ENCODE measurements at places on chromosomes 13 and 19.
A peak's percentile ranks its signal among the peaks of the same experiment; 100 is the strongest.

DNA sequence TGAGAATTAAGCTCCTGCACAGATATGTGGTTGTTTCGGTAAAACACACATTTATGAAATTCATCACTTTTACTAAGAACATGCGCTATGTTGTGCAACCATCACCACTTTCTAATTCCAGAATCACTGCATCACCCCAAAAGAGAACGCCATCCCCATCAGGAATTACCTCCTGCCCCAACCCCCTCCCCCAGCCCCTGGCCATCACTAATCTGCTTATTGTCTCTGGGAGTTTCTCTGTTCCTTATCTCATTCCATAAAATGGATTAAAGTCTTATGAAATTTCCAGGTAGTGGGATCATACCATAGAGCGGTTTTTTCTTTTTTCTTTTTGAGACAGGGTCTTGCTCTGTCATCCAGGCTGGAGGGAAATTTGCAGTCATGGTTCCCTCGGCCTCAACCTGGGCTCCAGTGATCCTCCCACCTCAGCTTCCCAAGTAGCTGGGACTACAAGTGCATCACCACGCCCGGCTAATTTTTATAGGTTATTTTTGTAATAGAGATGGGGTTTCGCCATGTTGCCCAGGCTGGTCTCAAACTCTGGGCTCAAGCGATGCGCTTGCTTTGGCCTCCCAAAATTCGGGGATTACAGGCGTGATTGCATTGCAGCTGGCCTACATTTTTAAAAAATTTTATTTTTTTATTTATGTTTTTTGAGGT, 3.5 kb downstream of the ZSCAN5B start:
- no peak for DNase-seq

DNA sequence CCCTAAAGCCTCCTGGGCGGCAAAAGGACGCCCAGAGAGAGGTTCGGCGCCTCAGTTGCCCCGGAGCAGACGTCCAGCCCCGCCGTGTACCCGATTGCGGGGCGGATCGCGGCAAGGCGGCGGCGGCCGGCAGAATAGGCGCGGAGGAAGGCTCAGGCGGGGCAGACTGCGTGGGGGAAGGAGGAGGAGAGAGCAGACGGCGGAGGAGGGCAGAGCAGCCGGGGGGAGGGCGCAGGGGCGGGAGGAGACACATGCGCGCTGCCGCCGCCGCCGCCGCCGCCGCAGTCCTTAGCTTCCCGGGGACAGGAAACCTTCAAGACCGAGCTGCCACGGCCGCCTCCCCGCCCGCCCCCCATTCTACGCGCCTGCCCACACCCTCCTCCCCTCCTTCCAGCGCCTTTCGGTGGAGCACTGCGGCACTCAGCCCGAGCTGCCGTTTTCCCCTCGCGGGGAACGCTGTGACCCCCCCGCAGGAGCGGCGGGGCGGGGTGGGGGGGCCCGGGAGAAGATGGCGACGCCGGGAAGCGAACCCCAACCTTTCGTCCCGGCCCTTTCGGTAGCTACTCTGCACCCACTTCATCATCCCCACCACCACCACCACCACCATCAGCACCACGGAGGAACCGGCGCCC, at the start of gene LRCH1:
Gene LRCH1, plus strand, starts transcription at position 282 of the 632 bp plus-strand sequence. Its CDS starts 227 bp downstream, at position 509.
- peak; percentile 82 for DNase-seq

DNA sequence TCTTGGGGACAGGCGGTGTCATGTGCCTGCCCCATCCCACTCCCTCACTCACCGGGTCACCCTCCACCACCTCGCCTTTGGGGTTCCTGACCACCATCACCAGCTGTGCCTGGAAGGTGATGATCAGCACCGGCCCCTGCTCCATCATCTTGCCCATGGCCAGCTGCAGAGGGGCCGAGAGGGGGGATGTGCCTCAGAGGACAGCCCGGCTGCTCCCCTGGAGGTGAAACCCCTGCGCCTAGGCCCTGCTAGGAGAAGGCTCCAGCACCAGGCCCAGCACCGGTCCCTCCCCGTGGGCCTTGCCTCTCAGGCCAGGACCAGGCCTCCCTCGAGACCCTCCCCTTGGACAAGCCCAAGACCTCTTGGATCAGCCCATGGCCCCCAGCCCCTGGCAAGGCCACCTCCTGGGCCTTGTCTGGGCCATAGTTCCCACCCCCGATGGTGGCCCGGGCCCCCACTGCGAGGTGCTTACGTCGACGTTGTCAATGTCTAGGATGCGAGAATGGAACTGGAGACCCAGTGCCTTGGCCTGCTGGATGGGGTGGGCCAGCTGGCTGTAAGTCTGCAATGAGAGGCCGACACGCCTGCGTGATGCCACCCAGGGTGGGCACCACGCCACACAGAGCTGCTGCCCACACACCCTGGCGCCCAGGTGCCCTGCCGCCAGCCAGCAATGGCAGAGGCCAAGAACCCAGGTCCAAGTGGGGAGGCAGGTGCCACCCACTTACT, 1.8 kb upstream of the CTXN1 start:
- no peak for DNase-seq

DNA sequence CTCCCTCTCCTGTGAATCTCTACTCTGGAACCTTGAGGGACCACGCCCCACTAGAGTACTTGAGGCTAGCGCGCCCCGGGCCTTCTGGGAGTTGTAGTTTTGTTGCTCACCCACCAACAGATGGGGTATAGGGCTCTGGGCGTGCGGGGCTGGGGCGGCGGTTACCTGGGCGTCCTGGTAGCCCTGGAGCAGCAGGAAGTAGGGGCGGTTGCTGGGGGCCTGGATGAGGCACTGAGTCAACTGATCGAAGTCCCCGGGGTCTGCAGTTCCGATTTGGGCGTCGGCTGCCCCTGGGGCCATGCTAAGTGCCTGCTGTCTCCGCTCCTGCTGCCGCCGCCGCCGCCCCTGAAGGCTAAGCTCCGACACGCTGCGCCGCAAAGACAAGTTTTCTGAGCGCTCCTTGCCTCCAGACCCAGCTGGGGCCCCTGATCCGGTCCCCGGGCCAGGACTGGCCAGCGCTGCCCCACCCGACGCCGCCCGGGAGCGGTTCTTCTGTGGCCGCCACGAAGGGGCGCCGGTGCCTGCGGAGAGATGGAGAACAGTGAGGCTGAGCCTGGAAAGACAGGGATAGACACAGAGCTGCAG, 5.3 kb downstream of the RASIP1 start:
- DNase-seq = no peak

- no peak for DNase-seq
Observed at GRCh38 chr19:28012361-28012760, 1200.6 kb downstream of the UQCRFS1 start.

DNA sequence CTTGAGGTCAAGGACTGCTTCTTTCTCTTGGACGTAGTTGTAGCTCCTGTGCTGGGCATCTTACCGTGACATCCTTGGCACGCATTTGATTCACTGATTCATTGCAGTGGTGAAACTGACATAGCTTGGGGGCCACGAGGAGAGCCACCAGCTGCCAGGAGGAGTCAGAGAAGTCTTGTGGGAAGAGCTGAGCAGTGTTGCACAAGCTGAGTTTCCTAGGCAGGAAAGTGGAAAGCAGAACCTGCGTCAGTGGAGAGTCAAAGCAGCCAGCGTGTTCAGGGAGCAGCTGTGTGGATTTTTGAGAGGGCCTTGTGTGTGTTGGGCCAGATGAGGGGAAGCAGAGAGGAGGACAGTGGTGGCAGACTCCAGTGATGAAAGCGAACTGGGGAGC, 5.3 kb upstream of the GPR183 start:
- no peak for DNase-seq

DNA sequence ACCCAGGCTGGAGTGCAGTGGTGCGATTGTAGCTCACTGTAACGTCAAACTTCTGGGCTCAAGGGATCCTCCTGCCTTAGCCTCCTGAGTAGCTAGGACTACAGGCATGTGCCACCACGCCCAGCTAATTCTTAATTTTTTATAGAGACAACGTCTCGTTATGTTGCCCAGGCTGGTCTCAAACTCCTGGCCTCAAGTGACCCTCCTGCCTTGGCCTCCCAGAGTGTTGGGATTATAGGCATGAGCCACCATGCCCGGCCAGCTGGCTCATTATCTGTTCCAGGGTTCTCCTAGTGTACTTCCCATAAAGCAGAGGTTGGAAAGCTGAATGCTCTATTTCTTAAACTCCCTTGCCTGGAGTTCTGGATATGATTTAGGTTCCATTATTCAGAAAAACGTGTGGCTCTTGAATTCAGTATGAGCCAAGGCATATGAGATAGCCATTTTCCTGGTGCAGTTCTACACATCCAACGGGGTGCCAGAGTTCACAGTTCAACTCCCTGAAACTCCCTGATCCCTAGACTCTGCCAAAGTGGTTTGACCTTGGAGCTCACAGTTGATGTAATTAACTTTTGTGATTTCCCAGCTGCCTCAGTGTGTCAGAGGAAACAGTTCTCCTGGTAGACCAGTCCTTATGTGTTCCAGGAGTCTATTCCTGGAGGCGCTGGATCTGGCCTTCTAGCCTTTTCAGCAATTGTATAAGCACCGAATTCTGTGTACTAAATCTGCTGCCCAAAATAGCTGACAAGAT, 21.6 kb downstream of the GPR183 start:
- no peak for DNase-seq

DNA sequence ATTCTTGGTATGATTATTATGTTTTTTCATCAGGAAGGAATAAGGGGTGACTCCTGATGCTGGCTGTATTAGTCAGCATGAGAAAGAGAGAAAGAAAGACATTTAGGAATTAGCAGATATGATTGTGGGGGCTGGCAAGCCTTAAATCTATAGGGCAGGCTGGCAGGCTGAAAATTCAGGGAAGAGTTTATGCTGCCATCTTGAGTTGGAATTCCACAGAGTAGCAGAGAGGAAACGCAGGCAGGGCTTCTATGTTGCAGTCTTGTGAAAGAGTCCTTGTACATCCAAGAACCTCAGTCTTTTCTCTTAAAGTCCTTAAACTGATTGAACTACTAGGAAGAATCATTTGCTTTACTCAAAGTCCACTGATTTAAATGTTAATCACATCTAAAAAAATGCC, 262.7 kb upstream of the SLC10A2 start:
- DNase-seq = no peak

- DNase-seq = no peak
Observed at GRCh38 chr19:29191005-29191404, 21.9 kb downstream of the UQCRFS1 start.

- DNase-seq = peak; percentile 35
Observed at GRCh38 chr19:1512671-1513498, at the start of gene ADAMTSL5. Gene ADAMTSL5, minus strand, starts transcription at chr19:1513019. Its CDS starts 2,076 bp downstream, at chr19:1510943.

DNA sequence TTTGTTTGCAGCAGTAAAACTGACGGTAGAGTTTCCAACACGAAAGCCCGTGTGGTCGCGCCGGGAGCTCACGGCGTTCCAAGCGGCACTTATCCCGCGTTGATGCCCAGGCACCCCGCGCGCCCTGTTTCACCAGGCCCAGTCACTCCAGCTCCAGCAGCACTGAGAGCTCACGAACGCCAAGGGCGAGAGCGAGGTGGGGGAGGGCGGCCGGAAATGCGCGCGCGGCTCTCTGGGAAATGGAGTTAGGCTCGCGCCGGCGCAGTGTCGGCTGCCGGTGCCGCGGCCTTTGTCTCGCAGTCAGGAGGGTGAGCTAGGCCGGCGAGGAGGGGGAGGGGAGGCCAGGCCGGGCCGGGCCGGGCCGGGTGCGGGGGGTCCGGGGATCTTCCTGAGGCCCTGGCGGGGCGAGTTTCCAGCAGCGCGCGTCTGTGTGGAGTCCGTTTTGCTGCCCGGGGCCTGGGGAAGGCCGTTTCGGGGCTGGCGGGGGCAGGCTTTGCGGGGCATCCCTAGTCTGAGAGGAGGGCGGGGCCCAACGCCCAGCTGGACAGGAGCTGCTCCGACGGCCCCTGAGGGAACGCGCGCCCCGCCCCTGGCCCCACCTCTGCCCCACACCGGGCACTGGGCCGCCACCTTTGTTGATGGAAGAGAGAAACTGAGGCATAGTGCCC, at the start of gene ZNF135:
Gene ZNF135, plus strand, starts transcription at position 280 of the 668 bp plus-strand sequence. CDS start 721 bp downstream, outside the sequence.
- DNase-seq = peak; percentile 38

DNA sequence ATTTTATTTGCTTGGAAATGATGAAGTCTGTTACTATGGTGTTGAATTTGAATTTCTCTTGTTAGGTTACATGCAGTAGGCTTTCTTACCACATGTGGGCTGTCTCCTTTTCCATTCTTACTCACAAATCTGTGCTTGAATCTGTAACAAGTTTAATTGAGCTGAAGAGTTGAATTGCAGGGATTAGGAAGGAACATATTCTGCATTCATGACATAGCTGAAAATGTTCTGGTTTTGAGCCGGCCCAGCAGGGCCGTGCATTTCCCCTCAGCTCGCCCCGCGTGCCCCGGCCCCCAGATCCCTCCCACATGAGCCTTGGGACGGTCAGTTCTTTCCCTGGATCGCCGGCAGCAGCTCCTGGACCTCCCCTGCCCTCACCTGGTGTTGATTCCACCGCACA, 28.1 kb downstream of the TFDP1 start:
- DNase-seq = no peak

DNA sequence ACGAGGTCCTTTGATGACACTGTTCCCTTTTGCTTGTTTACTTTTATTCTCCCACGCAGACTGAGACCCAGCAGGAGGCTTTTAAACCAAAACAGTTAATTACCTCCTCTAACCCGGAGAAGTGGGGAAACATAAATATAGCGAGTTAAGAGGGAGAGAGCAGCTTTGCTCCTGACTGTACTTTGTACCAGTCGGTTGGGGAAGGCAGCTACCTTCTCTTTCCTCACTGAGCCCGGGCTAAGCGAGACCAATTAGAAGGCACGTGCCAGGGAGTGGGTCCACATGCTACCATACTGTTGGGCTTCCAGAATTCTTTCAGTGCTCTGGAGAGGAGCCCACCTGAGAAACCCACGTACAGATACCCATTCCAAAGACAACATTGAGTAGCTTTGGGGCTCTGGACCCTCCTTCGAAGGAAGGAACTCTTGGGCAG, 124.2 kb downstream of the ZIC5 start:
- no peak for DNase-seq

- DNase-seq = no peak
Observed at GRCh38 chr13:113628291-113629270, 29.4 kb downstream of the ATP4B start.

GRCh38 chr19:35963514-35963913, 27.3 kb downstream of the LRFN3 start:
- DNase-seq = no peak
